ENCODE measurements at places on chromosomes 3 and 15.

DNA sequence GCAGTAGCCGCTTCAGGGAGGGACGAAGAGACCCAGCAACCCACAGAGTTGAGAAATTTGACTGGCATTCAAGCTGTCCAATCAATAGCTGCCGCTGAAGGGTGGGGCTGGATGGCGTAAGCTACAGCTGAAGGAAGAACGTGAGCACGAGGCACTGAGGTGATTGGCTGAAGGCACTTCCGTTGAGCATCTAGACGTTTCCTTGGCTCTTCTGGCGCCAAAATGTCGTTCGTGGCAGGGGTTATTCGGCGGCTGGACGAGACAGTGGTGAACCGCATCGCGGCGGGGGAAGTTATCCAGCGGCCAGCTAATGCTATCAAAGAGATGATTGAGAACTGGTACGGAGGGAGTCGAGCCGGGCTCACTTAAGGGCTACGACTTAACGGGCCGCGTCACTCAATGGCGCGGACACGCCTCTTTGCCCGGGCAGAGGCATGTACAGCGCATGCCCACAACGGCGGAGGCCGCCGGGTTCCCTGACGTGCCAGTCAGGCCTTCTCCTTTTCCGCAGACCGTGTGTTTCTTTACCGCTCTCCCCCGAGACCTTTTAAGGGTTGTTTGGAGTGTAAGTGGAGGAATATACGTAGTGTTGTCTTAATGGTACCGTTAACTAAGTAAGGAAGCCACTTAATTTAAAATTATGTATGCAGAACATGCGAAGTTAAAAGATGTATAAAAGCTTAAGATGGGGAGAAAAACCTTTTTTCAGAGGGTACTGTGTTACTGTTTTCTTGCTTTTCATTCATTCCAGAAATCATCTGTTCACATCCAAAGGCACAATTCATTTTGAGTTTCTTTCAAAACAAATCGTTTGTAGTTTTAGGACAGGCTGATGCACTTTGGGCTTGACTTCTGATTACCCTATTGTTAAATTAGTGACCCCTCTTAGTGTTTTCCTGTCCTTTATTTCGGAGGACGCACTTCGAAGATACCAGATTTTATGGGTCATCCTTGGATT lies at the start of gene MLH1:
Gene MLH1 (plus strand): TSS at position 193 of the 958 bp plus-strand sequence. CDS start 30 bp downstream, at position 223.
- DNase-seq, result no peak

DNA sequence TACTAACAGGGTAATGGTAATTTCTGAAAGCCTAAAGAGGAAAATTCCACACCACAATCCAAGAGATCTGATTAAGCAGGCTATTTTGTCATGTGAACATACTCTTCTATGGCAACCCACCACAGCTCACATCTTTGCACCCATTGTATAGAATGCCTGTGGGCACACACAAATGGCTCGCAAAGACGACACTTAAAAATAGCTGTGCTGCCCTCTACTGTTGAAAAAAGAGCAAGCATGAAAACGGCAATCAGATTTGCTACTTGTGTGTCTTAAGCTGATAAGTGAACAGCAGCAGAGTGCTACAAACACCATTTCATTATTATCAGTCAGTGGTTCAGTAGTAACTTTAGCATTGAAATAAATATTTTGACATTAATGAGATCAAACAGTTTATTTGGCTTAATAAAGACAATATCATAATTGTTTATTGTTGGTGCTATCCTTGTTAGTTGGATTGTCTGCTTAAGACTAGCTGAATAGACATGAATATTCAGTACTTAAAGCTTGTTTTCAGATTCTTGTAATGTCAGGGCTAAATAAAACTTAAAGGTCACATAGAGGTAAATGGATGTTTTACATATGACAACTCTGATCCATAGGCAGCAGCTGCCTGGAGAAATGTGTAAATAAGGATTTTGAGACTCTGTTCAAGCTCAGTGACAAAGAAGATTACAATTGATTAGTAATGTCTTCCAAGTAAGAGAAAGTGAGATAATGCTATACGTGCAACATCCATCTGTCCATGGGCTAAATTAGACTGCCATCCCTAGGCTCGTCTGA lies 199.1 kb downstream of the LRRN1 start:
- peak; percentile 21 for DNase-seq

DNA sequence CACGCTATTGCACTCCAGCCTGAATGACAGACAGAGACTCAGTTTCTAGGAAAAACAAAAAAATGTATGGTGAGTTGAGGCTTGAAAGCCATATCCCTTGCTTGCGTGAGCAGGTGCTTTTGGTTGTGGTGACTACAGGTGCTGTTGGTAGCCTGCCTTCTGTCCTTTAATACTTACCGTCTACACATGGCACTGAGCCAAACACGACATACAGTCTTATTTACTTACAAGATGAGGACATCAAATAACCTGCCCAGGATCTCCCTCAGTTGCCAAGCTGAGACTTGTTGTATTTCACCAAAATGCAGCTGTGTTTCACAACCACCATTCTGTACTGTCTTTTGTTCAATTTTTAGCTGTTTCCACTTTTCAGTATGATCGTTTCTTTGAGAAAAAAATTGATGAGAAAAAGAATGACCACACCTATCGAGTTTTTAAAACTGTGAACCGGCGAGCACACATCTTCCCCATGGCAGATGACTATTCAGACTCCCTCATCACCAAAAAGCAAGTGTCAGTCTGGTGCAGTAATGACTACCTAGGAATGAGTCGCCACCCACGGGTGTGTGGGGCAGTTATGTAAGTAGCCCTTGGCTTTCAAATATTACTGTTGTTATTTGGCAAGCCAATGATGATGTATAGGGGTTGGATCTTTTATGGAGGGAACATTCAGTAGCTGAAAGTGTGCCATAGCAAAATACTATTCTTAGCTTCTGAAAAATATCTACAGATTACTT lies 6.5 kb downstream of the ALAS1 start:
- DNase-seq, result peak; percentile 89

DNA sequence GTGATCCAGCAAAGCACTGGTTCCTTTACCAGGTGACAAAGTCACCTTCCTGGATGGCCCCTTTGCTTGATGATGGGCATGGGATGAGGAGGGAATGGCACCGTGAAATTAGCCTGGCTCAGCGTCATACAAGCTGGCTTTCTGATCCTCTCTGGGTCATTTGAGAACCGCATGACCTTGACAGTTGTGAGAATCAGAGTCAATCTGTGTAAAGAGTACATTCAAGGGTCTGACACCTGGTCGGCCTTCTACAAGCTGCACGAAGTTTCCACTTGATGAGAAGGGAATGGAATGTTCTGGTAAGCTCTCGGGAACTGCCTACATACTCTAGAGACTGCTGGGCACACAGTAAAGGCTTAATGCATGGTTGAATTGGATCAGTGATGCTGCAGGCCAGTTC lies 319.8 kb upstream of the TLE3 start:
- no peak for DNase-seq

GRCh38 chr3:129078510-129078909 lies 17.9 kb downstream of the GP9 start:
- DNase-seq, result no peak

DNA sequence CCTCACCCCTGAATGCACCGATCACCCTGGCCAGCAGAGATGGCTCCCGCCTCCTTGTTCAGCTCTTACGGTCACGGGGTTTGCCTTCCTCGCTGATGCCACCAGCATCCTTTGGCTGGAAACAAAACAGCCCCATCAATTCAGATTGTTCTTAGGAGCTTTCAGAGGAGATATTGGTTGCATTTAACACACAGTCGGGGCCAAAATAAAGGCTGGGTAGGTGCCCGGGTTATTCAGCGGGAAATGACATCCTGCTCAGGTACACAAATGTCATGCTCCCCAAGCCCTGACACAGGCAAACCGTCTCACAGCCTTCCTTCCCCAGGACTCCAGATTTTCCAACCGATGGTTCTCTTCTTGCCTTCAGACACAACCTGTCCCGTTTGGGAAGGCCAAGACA lies 62.4 kb upstream of the MEF2A start:
- DNase-seq, result no peak

- DNase-seq, result no peak
These were observed 18.9 kb upstream of the COPG1 start for GRCh38 chr3:129230311-129231019.

DNA sequence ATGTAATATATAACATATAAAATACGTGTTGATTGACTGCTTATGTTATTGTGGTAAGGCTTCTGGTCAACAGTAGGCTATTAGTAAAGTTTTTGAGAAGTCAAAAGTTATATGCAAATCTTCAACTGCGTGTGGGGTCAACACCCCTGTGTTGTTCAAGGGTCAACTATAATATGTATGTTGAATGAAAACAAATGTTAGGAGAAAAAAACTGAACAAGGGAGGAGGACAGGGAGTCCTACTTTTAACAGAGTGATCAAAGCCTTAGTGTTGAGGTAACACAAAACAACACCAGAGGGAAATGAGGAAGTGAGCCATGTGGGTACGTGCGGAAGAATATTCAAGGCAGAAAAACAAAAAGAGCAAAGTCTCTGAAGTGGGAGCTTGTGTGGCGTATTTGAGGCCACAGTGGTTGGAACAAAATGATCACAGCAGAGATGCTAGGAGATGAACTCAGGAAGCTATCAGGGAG lies 62.5 kb downstream of the SFMBT1 start:
- DNase-seq, result no peak

DNA sequence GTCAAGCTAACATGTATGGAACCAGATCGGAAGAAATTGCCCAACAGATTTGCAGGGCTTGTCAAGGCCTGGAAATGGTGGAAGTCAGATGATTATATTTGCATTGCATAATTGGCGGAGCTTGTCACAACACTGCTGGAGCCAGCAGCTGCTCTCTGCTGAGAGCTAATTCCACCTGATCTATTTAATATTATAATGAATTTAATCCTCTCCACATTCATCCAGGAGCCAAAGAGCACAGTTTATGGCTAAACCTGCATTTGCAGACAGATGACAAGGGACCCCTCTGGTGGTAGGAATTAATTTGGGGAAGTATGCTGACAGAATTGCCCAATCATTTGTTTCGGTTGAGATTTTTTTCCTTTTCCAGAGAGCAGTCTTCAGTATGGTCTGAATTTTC lies 730.2 kb downstream of the TUSC7 start:
- DNase-seq, result peak; percentile 100

DNA sequence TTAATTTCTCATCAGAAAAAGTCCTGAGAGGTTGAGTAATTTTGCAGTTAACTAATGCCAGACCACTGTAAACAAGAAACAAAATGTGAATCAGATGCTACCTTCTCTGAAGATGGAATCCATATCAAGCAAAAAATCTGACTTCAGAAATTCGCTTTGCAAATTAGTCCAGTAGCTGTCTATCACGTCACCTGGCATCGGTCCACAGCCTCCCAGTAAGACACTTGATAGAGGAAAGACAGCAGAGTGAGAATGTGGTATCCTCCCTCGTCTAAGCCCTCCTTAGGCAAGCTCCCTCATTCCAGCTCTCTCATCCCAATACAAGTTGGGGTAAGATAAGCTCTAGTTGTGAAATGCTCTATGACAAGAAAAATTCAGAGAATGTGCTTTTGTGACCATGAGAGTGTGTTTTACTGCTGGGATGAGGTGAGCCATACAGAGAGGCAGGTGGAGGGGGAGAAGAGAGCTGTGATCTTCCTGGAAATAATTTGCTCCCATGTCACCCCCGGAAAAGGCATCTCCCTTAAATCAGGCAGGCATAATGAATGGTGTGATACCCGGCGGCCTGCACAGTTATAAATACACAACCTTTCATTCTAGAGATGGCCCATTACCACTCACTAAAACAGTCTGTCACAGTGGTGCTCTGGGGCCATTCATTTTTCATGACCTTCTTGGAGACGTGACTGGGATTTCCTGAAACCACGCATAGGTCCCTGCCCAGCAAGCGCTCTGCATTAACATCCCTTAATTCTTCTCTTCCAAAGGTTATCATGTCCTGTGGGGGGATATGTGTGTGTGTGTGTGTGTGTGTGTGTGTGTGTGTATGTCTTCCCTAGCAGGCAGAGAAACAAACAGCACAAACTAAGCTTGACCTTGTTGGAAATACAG lies 602.0 kb upstream of the KCNMB2 start:
- no peak for DNase-seq

DNA sequence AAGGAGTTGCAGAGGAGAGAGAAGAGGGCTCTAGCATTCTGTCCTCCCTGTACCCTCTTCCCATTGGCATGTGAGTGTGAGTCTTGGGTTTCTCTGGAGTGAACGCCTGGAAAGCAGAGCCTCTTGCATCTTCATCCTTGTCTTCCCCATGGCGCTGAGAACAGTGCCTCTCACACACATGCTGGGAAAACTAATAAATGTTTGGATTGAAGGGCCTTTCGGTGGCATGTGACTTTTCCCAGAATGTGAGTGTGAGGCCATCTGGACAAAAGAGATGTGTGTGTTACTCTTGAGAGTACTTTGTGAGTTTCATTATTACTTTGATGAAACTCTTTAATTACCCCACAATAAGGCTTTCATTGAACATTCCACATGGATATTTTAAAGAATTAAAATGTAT lies 122.3 kb downstream of the MITF start:
- no peak for DNase-seq

DNA sequence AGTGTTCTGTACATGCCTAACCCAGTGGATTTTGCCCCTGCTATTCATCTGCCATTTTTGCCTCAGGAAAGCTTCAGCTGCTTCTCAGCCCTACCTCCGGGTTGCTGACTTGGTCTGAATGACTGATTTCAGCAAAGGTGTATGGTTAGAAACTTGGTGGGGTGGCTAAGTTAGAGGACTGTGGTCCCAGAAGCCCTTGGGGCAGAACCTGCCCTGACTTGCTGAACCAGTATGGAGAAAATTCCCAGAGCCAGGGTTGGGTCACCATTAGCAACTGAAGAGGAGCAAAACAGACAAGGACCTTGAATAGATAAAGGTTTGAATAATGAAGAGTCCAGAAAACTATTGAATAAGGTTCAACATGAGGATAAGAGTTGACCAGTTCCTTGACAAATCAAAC lies 6.1 kb upstream of the WWTR1 start:
- no peak for DNase-seq

DNA sequence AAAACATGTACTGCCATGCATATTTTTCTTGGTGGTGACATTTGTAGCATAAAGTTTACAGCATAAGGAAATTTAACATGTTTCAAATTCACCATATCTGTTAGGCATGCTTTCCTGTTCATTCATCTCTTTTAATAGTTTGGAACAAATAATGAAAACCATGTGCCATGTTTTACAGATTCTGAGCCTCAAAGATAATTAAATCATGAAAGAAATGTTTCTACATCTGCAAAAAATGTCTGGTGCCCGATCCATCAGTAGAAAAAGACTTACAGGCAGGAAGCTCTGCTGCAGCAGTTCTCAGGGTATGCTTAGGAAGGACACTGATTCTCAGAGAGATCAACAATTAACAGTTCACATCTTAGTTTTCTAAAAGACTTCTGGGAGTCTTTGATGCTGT lies 316.2 kb downstream of the IL5RA start:
- DNase-seq, result no peak

DNA sequence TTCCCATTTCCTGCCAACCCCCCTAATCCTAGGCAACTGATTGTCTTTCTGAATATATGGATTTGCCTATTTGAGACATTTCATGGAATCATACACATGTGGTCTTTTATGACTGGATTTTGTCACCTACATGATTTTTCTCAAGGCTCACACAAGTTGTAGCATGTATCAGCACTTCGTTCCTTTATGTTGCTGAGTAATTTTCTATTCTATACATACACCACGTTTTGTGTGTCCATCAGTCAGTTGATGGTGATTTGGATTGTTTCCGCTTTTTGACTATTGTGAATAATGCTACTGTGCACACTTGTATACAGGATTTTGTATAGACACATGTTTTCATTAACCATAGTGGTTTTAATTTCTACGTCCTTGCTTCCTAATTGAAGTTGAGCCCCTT lies 203.1 kb downstream of the ITPR1 start:
- DNase-seq, result no peak

GRCh38 chr3:127366383-127366782 lies 78.5 kb upstream of the PRR20G start:
- no peak for DNase-seq
